ENCODE measurements at places on chromosomes 2 and 18.

DNA sequence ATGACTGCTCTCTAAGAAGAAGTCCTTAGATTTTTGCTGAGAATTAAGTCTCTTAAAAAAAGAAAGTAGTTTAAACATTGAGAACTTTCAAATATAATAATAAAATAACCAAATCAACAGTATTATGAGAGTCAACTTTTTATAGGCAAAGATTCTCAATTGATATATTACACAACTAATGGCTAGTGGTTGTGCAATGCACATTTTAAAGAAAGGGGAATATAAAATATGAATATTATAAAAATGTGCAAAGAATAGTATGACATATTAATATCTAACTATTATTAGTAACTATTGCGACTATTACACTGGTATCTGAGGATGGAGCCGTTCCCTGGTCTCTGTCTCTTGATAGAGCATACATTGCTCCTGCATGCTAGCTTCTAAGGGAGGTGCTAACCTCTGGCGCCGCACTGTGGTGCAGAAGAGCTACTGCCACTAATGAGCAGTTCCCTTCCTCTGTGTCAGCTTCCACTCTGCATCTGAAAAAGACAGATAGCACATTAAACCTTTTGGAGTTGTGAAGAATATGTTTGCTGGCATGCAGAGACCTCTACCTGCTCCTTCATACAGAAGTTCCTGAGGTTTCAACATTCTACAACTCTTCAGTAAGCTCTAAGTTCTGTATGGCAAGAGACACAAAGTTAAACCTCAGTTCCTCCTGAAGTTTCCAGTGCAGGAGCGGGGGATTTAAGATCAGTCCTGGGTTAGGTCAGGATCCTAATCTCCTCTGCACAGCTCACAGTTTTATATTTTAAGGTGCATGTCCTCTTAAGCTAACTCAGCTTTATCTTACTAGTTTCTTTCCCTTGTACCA, 3.5 kb upstream of the SLC9A2 start:
- no peak for DNase-seq

GRCh38 chr2:45675263-45675812, 23.9 kb downstream of the PRKCE start:
- DNase-seq: no peak

GRCh38 chr2:100520224-100520623, 42.6 kb upstream of the PDCL3 start:
- DNase-seq: no peak

DNA sequence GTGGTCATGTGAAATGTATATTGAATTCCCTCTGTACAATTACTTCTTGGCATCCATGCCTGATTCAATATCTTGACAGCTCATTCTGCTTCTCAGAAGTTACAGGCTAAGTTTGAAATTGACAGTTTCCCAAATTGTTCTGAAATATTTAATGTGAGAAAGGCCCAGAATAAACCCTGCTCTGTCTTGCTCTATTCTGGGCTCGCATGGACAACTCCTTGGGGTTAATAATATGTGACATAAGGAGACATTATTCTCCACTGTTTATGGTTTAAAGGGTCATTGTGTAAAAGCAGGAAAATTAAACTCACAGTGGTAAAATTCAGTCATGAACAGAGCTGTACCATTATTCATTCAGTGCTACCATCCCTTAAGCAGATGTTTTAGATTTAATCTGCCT, 160.7 kb upstream of the CNTNAP5 start:
- DNase-seq: no peak

DNA sequence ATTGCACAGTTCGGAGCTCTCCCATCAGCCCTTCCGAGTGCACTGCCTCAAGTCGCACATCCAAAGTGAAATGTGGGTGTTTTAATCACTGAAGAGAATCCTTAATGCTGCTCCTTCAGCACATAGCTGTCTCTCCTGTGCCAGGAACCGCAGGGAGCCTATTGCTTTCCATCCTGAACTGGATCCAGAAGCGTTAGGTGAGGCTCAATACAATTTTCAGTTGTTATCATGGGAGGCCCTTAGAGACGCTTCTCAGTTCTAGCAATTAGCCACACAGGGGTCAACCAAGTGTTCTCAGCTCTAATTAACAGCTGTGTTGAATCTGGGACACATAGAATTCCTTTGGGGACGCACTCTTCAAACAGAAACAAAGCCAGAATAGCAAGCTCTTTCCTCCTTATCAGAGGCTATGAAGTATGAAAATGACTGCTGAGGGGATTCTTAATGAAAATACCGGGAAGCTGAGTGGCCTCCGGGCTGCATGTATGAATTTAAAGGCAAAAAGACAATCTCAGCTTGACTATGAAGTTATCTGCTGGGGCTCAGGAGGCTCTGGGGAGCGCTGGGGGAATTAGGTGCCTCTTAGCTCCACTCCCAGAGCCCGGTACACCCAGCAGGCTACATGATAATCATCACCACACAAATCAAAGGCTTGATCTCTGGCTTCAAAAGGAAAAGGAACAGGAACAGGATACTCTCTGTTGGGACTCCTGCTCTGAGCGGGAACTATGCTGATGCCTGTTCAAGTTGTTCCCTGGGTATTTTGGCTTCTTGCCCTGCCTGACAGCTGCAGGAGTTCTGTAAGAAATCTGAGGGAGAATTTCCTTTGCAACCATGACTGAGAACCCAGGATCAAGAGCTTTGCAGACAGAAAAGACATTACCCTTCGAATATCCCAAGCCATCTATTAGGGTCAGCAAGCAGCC, 55.4 kb upstream of the NCOA1 start:
- DNase-seq: no peak

GRCh38 chr18:13086906-13087305, 95.7 kb downstream of the CEP192 start:
- DNase-seq: no peak

- DNase-seq: no peak
Measured at GRCh38 chr2:138654146-138654545, 126.0 kb downstream of the NXPH2 start.

- DNase-seq: no peak
Measured at GRCh38 chr2:98387478-98387877, 41.2 kb downstream of the CNGA3 start.

DNA sequence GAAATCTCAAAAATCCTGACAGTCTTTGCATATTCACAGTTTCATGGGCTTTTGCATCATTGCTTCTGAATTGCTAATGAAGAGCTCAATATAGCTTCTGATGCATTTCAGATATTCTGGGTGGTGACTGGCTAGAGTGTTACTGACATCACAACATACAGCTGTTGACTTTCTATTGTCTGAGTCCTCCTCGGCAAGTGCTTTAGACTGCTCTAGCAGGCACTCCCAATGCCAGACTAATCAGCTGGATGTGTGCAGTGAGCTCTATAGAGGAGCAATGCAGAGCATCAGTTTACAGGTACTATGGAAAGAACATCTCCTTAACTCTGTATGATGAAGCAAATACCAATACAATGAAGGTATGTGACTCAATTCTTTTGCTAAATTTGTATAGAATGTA, 54.9 kb downstream of the R3HDM1 start:
- DNase-seq: no peak

DNA sequence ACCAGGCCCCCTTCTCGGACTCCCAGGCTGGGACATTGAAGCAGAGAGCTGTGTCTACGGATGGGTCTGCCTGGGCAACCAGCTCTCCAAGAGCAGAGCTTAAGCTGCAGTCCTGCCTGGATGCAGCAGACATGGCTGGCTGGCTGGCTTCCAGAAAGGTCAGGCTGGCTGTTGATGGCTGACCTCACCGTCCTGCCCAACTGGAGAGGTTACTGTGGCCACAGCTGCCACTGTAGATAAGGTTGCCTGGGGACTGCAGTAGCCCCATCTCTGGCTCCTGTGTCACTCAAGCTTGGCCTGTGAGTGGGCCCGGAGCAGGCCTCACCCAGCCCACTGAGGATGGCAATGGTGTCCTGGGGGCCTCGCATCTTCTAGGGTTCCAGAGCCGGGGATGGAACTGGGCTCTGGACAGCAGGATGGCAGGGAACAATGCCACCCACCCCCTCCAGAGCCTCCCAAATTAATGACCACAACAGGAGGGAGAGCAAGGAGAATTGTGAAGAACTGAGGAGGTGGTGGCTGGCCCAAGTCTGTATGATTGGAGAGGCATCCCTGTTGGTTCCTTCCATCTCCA, 37.0 kb upstream of the FOSL2 start:
- DNase-seq: no peak

Data from stimulated activated CD4-positive, alpha-beta T cell treated with anti-CD3 and anti-CD28 coated beads, Interleukin-1b, Interleukin-23, amount 100 ng/mL, for 1 hour (primary cell).